AG08396 (cell line): ENCODE measurements at places on chromosomes 3 and 15.

DNA sequence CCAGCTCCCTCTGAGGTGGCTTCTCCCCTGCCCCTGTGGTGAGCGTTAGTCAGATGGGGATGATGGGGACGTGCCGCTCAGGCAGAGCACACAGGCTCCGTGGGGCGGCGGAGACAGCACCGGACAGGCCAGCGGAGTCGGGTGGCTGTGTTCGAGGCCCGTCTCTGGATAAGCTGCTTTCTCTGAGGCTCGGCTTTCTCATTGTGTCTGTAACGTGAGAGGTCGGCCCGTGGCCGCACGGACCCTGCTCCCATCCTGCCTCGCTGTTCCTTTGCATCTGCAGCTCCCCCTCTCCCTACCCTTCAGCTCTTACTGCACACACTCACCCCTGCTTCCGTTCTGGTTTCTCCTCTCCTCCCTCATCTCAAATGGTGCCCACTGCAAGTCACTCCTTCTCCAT, 62.5 kb downstream of the FAM43A start:
- DNase-seq, result no peak

GRCh38 chr3:134911586-134912548, 116.8 kb downstream of the EPHB1 start:
- no peak for DNase-seq

DNA sequence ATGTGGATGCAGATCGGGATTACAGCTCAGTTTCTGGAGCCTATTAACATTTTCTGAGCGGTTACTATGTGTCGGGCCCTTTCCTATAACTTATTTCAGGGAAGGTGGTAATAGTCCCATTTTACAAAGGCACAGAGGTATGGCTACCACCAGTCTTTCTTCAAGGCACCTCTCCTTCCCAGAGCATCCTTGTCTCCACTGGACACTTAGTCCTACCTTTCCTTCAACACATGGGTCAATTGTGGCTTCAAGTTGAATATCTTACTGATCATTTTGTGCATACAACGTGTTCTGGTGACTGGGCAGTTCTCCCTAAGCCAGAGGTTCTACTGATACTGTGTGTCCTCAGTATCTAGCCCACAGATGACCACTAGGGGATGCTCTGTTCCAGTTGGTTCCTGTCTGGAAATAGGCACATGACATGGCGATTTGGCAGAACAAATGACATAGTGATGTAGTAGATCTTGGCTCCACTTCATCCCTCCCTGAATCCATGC, 60.7 kb upstream of the CMTM8 start:
- DNase-seq, result peak; percentile 67

DNA sequence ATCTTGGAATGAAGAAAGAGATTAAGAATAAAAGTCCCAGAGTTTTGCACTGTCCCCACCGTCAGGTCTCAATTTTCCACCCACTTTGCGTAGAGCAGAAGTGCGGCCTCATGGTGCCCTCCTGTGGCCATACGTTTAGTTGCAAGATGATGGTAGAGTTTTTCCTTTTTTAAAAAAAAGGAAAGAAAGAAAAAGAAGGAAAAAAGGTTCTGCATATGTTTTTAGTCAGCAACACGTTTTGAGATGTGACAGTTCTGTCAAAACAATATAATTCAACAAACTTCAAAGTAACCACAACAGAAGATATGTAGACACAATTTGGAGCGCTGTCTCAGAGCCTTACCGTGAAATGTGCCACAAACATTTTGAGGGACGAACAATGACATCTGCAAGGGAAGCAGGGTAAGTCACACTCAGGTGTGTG, 24.6 kb downstream of the EBLN2 start:
- peak; percentile 49 for DNase-seq

DNA sequence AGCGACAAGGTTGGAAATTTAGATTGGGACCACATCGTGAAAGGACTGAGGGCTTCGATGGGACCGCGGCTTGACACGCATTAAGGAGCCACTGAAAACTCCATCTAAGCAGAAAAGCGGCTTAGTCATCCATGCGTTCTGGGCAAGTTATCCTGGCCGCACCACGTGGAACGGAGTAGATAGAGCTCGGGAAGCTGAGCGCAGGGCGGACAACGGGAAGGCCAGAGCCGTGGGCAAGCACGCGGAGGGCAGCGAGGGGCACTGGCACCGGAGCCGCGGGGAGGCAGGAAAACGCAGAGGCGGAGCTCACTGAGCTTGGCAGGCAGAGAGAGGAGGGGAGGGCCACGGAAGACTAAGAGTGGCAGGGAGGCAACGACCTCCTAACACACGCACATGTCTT, 61.3 kb upstream of the VGLL4 start:
- no peak for DNase-seq

DNA sequence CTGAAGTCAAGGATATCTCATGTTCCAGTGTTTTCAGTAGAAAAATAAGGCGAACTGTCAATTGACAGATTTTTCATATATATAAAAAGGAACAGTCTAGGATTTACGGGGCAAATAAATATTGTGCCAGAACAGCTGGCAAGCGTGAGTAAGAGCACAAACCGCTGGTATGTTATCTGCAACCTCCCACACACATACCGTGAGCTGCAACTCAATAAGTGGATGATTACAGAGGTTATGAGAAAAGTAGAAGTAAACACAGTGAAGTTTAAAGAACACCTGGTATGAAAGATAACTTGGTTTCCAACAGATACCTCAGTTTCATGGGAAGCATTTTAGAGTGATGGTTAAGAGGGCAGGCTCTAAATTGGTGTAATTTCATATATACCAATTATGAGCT, 733.4 kb downstream of the TUSC7 start:
- DNase-seq, result no peak

DNA sequence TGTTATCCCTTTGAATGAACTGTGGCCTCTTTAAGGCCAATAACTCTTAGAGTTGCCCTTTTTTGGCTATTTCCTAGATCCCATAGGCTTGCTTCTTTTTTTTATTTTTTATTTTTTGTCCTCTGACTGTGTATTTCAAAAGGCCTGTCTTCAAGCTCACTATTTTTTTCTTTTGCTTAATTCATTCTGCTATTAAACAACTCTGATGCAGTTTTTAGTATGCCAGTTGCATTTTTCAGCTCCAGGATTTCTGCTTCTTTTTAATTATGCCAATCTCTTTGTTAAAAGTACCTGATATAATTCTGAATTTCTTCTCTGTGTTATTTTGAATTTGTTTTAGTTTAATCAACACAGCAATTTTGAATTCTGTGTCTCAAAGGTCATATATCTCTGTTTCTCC, 912.1 kb downstream of the PLOD2 start:
- no peak for DNase-seq

- DNase-seq, result no peak
These were observed 102.6 kb upstream of the BNIP2 start for GRCh38 chr15:59791755-59792154.
